ENCODE measurements at places on chromosomes 6 and 20.
A peak's percentile ranks its signal among the peaks of the same experiment; 100 is the strongest.

GRCh38 chr6:28658475-28659249, 133.0 kb downstream of the GPX5 start:
- no peak for DNase-seq

DNA sequence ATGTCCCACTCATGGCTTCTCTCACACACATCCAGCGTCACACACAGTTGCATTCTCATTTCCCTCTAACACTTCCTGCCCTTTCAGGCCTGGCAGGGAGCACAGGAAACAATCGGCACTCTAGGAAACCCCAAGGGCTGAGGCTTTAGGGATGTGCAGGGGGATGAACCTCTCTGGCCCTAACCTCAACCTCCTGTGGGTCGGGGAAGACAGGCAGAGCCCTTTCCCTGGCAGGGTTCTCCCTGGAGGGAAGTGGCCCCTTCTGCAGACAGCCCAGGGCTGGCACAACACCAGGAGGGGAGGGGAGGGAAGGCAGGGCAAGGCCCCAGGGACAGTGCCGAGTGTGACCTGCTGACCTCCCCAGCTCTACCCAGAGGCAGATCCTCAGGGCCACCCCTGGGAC, 2.7 kb downstream of the TEAD3 start:
- no peak for DNase-seq

DNA sequence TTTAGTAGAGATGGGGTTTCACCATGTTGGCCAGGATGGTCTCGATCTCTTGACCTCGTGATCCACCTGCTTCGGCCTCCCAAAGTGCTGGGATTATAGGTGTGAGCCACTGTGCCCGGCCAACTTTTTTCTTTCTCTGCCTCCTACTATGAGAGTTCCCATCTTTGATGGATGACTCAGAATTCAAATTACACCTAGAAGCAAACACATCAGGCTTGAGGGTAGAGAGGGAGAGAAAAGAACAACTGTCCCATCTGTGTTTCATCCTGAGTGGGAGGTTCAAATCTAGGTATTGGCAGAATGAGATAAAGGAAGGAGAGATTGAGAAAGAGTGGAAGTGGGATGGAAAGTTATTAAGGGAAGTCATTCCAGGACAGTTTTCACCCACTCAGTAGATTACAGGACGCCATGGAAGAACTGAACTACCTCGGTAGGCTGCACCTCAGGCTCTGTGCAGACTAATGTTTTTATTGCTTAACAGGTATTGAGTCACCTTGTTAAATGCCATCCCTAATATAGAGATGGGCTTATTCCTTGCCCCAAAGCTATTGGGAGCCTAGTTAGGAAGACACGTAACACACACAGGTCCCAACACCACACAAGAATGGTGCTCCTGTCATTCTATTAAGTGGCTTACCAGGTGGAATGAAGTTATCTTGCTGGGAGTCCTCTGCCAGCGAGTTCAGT, 275.7 kb downstream of the SOX4 start:
- no peak for DNase-seq

GRCh38 chr20:58554541-58554940, 39.3 kb upstream of the APCDD1L start:
- DNase-seq = no peak

DNA sequence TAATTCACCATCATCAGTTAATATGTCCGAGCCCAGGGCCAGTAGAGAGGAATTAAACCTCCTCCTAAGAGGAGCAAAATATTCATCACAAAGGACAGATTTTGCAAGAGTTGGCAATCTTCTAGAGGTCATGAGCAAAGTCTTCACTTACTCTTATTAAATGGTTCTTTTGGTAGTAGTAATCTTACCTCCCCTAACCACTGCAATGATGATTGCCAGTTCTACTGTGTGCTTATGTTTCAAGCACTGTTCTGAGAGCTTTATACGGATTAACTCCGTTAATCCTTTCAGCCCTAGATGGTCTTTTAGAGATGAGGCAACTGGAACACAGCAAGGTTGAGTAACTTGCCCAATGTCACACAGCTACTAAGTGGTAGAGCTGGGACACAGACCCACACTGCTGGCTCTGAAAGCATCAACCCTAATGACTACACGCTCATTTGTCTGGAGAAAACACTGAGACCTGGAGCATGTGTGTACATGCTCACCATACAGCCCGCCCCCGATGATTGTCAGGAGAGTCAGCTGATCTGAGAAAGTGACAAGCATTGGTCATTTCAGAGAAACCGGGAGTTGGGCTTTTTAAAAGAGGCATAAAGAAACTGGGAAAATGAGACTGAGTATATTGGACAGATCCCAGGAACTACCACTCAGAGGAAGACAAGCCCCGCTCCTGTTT, 276.0 kb downstream of the NRN1 start:
- no peak for DNase-seq

GRCh38 chr6:55250400-55250799, 76.1 kb downstream of the HCRTR2 start:
- no peak for DNase-seq

GRCh38 chr6:3001773-3002293, 2.1 kb downstream of the NQO2 start:
- DNase-seq = peak; percentile 67

GRCh38 chr6:69580706-69581105, 216.1 kb downstream of the LMBRD1 start:
- no peak for DNase-seq

DNA sequence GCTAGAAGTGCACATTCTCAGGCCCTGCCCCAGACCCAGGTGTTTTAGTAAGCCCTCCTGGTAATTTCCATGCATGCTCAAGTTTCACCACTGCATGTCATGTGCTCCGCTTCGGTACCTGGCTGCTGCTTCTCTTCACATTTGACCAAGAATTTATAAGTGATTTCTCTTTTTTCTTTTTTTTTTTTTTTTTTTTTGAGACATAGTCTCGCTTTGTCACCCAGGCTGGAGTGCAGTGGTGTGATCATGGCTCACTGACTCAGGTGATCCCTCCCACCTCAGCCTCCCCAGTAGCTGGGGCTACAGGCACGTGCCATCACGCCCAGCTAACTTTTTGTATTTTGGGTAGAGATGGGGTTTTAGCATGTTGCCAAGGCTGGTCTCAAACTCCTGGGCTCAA, 16.0 kb downstream of the TM9SF4 start:
- DNase-seq = no peak

GRCh38 chr6:29426654-29427053, 11.9 kb downstream of the OR12D1 start:
- DNase-seq = no peak

DNA sequence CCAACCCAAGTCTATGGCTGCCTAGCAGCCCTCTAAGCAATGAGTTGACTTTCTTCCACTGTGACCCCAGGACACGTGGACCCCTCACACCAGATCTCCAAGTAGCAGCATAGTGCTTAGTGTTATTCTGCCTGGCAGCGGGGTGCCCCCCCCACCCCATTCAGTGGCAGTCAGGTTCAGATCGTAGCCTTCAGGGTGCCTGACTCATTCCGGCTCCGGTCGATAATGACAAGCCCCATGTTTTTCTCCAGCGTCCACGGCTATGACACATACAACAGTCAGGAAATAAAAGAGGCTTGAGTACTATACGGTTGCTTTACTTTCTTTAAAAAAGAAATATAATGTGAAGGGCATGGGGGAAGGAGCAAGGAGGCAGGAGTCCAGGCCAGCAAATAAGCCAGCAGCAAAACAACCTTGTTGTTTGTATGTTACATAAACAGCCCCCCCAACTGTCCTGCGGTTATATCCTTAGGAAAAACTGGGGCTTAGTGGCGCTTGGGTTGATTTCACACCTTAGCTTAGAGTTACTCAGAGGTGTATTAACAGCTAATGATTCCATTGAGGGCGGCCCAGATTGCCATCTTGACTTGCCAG, 23.1 kb downstream of the GNAS start:
- no peak for DNase-seq

- DNase-seq = no peak
Measured at GRCh38 chr20:62542862-62543261, 67.1 kb upstream of the GATA5 start.

DNA sequence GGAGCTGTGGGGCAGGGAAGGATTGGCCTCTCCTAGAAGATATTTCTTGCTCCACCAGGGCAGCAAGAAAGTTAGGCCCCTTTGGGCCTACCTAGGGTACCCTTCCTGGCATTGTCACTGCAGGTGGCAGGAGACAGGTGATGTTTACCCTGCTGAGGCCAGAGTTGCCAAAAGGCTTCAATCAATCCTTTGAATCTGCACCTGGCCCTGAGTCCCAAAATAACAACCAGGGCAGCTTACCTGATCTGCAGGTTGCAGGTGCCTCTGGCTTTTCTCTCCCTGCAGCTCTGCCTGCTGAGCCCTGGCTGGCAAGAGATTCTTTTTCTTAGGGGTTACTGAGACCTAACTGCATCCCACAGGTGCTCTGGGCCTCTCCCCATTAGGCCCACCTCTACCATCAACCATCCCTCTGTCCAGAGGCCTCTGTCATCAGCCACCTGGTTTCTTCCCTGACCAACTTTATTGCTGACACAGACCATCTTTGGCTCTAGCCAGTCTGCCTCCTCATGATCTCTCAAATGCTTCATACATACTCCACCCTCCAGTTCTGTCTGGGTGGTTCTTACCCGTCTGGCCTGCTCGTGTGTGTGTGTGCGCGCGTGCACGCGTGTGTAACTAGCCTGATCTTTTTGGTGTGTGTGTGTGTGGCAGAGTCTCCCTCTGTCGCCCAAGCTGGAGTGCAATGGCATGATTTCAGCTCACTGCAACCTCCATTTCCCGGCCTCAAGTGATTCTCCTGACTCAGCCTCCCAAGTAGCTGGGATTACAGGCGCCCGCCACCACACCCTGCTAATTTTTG, 13.7 kb downstream of the BCL2L1 start:
- no peak for DNase-seq

GRCh38 chr6:104046426-104046825, 813.3 kb downstream of the HACE1 start:
- no peak for DNase-seq

DNA sequence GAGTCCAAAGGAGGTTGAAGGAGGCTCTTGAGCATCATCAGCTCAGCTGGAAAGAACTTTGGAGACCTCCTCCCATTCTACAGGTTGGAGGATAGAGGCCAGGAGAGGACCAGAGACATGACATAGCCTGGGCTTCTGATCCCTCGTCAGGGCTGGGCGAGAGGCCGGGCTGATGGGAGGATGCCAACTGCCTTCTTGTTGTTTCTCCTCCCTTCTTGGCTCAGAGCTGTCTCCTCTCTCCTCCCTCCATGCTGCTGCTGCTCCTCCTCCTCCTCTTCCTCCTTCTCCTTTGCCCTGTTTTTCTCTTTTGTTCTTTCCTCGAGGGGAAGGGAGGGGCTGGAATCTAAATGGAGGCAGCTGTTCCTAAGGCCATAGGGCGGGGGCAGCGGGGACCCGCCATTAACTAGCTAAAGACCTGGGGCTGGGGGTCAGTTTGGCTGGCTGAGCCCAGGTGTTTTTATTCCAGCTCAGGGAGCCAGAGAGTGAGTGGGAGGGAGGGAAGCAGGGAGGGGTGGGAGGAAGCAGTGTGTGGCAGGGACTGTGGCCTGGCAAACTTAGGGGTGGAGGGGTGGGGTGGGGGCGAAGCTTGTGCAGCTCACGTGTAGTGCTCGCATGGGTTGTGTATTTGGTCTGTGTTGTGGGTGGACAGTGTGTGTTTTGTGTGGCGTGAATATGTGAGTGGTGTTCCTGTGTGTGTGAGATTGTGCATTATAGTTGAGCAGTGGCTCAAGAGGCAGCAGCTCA, 84.8 kb downstream of the CD40 start:
- no peak for DNase-seq

DNA sequence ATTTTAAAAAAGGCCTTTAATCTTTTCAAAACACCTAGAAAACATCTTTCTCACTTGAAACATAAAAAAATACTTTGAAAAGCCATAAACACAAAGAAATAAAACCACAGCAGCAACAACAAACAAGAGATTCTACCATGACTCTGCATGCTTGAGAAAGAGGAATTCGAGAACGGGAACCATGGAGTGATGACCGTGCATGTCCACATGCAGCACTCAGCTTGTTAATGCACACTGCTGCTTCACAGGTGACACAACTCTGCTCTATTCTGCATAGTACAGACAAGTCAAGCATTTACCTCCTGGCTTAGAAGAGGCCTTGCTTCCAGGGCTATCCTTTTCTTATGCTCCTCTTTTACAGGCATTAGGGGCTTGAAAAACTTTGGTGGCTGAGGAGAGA, 64.9 kb upstream of the NUP153 start:
- no peak for DNase-seq

GRCh38 chr20:49938173-49939163, 2.3 kb downstream of the RNF114 start:
- DNase-seq = no peak

GRCh38 chr6:113734982-113735381, 122.2 kb upstream of the MARCKS start:
- DNase-seq = no peak

DNA sequence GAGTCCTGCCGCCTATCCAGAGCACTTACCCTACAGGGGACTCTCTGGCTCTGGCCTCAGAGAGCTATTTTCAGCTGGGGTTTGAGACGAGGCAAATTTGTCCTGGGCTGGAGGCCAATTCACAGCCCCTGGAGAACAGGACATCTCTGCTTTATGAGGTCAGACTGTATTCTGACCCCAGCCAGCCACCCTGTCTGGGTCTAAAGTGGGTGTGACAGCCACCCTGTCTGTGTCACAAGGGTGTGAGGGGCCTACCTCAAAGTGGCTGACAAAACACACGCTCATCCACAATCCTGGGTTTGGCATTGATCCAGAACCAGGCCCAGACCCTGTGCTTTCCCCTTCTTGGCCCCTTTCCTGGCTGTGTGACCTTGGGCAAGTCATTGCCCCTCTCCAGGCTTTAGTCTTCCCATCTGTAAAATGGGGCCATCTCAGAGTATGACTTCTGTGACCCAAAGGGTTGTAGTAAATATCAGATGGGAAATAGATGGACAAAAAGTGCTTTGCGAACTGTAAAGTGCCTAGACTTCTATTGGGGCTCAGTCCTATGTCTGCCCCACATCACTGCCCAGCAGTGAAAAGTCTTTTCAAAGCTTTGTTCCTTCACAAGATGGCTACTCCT, 44.1 kb upstream of the TGM2 start:
- DNase-seq = no peak

DNA sequence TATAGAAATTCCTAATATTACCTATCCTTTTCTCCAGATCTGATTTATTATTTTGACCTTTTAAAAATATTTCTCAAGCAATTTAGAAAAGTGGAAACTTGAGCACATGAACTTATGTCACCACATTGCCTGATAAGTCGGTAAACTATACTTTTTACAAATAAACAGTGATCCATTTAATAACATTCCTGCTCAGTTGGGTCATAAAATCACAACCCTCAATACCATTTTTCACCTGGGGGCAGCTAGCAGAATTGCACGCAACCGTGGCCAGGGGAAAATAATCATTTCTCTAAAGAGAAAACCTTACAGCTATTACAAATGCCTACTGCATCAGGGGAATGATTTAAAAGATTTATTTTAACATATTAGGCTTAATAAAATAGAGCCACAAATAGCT, 614.5 kb downstream of the PHF3 start:
- no peak for DNase-seq

DNA sequence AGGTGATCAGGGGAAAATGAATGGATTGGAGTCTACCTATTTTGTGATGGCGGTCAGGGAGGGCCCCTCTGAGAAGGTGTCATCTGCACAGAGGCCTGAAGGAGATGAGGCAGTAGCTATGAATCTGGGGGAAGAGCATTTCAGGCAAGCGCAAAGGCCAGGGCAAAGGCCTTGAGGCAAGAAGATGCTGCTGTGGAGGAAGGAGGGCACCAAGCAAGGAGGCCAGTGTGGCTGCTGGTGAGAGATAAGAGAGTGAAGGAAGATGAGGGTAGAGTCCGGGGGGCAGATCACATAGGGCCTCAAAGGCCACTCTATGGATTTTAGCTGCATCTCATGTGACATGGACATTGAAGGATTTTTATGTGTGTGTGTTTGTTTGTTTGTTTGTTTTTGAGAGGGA, 20.6 kb upstream of the CSNK2A1 start:
- DNase-seq = no peak
